Renal cortical epithelial cell (primary cell): ENCODE measurements at places on chromosomes 2 and 18.

DNA sequence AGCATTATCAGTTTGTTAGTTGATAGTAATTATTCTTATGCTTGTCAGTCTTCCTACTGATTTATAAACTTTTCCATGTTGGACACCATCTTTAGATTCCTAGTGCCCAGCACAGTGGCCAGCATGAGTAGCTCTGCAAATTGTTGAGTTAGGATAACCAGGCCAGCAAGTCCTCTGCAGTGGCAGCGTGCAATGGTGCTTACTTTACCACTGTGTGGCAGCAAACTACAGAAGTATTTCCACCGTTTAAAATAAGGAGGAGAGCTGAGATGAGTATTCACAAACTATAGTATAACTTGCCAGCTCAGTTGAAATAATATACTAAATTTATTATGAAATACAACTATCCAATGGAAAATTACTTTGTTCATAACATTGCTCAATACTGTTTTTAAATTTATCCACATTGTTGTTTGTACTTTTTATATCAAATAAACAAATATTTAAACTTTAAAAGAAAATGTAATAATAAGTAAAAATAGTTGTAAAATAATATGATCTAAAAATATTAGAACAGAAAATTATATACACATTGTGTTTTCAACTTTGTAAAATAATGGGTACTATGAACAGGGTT is 9.3 kb upstream of the THADA start:
- DNase-seq: peak; percentile 67

- no peak for DNase-seq
Observed at GRCh38 chr2:189835855-189836558, 51.8 kb downstream of the PMS1 start.

GRCh38 chr18:24010673-24011072 is 3.9 kb upstream of the TTC39C start:
- DNase-seq: no peak

- peak; percentile 18 for DNase-seq
Observed at GRCh38 chr18:44771956-44772917, 91.5 kb downstream of the SETBP1 start.

GRCh38 chr2:235007664-235008457 is 56.0 kb downstream of the SH3BP4 start:
- no peak for DNase-seq
